ENCODE measurements at places on chromosomes 5 and 9.

GRCh38 chr5:169893010-169893409, 87.3 kb downstream of the INSYN2B start:
- no peak for DNase-seq

DNA sequence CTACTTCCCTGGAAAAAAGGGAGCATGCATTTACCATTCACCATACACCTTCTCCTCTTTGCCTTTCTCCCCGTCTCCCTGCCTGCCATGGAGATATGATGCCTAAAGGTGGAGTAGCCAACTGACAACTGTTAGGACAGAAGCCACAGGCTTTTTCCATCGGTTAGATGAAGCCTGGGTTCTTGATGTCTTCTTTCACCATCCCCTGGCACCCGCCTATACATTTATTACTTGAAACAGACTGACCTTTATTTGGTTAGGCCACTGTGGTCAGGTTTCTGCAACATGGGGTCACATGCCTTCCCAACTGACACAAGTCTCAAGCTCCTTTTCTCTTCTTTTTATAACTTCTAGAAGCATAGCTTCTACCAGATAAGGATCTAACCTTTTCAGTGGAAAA, 7.1 kb downstream of the LCP2 start:
- DNase-seq: no peak

DNA sequence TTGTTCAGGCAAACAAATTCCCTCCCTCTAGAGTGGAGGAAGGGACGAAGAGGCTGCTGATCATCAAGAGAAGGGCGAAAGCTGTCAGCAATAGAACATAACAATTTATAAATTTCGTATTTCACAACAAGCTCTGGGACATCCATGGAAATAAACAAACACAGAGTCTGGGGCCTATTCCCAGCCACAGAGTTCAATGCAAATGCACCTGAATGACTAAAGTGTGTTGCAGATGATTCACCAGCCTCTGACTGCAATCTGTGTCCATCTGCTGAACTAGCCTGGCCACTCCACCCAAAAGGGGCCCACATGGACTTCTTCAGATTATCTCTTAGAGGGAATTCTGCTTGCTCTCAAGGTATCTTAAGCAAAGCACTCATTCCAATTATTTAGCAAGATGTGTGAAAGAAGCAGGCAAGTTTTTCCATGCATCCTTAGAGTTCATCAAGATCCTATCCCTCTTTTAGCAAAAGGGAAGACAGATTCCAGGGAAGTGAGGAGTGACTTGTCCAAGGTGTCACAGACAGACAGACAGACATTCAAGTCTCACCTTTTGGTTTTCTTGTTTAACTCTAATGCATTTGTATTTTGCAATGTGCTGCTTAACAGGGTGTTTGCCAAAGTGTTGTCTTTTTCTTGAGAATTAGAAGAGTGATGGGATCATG, 307.8 kb upstream of the PAPPA start:
- peak; percentile 69 for DNase-seq

- DNase-seq: no peak
Observed at GRCh38 chr5:125668884-125669283, 754.3 kb upstream of the GRAMD2B start.

GRCh38 chr5:101673120-101673519, 623.0 kb downstream of the SLCO4C1 start:
- no peak for DNase-seq

GRCh38 chr9:106862821-106863720, at the start of gene ZNF462:
ZNF462 (plus strand) TSS chr9:106863166; CDS start chr9:106923384, 60,218 bp downstream.
- no peak for DNase-seq

GRCh38 chr5:50655810-50656205, 10.6 kb upstream of the PARP8 start:
- no peak for DNase-seq

DNA sequence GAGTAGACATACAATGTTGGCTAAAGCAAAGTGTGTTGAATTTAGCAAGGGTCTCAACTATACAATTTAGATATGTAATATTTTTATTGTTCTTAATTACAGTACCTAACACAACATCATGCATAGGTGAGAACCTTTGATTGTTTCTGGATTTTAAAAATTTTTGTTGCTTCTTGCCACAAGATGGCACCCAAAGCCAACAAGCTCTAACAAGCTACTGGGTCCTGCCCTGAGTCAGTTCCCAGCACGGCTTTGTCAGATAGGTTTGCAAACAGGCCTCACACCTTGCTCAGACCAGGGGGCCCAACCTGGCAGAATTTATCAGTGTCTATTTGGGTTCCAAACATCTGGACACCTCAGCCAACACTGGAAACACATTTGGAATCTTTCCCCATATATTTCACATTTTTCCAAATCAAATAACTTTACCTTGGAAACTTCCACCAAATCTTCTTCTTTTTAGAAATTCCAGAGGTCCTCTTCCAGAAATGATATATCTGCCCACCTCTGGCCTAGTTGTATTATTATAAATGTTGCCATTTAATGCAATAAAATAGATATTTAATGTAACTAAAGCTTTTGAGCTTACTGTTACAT, 49.5 kb upstream of the EGFLAM start:
- DNase-seq: peak; percentile 3

- DNase-seq: no peak
Observed at GRCh38 chr5:170182491-170182890, 50.3 kb upstream of the C5orf58 start.

GRCh38 chr5:76813982-76814562, 4.8 kb upstream of the F2RL1 start:
- peak; percentile 59 for DNase-seq

DNA sequence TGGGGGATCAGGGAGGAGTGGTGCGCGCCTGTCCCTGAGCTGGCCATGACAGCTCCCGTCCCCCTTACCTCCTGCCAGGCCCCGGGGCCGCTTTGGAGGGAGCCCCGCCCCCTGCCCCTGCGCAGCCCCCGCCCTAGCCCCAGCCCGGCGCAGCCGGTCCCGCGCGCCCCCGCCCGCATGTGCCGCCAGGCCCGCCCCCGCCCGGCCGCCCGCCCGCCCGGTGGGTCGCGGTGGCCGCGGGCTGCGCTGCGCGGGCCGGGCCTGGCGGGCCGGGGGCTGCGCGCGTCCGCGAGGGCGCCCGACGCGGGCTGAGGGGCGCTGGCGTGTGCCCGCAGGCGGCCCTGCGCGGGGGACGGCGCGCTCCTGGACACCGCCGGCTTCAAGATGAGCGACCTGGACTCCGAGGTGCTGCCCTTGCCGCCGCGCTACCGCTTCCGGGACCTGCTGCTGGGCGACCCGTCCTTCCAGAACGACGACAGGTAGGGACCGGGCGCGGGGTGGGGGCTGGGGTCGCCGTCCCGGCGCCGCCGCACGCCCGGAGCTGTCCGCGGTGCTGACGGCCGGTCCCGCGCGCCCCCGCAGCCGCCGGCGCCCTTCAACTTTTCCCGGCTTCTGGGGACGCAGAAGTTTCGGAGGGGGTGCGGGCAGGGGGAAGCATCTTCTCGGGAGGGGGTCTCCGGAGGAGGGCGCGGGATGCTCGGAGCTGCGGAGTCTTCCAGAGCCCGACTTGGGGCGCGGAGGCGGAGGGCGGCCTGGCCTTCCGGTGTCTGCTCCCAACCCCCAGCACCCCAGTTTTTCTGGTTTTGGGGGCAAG, 12.5 kb downstream of the KCNT1 start:
- no peak for DNase-seq

DNA sequence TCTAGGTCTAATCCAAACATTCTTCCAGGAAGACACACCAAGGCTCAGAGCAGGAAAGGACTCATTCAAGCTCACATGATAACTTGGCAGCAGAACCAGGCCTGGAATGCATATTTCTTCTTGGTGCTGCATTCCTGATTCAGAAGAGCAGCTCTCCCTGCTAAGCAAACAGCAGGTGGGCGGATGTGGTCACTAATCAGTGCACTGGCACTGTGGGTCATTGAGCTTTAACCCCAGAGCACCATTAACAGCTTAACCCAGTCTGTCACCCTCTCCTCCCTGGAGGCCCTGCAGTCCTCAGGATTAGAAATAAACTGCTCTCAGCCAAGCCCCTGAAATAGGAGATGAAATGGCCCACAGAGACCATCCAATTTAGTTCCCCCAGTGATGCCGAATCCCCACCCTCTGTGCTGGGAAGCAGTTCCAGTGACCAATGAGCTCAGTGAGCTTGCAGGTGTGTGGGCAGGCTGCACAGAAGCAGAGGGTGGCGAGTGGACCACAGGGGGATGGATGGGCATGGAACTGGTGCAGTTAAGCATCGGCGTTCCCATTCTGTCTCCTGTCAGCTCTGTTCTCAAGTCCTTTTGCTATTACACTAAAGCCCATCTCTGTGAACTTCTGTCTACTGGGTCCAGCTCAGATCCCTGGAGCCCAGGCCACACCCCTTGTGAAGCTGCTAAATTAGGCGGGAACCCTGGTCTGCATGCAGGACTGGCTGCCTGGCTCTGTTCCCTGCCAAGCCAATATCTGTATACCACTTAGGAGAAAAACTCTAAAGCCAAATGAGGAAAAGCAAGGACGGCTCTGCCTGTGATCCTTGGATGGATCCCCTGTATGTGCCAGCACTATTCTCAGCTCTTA, 16.6 kb upstream of the MEGF9 start:
- peak; percentile 91 for DNase-seq

GRCh38 chr9:120531683-120532300, 48.2 kb downstream of the CDK5RAP2 start:
- no peak for DNase-seq

DNA sequence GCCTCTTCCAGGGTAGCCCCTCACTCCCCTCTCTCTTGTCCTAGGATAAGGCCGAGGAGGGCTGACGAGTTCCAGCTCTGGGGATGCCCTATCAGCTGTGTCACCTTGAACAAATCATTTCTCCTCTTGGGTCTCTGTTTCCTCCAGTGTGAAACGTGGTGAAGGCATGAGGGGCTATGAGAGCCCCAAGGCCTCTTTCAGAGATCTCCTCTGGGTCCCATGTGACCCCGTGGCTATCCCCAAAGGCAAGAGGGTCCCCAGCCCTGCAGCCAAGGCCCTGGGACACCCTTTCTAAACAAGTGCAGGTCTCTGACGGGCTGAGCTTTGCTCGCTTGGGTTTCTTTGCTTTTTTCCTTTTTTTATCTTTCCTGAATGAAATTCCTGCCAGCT, 25.5 kb upstream of the SPTLC1 start:
- DNase-seq: no peak

GRCh38 chr9:126058591-126058990, 268.0 kb upstream of the MVB12B start:
- no peak for DNase-seq

- no peak for DNase-seq
Observed at GRCh38 chr9:121718084-121718483, 66.7 kb downstream of the DAB2IP start.

DNA sequence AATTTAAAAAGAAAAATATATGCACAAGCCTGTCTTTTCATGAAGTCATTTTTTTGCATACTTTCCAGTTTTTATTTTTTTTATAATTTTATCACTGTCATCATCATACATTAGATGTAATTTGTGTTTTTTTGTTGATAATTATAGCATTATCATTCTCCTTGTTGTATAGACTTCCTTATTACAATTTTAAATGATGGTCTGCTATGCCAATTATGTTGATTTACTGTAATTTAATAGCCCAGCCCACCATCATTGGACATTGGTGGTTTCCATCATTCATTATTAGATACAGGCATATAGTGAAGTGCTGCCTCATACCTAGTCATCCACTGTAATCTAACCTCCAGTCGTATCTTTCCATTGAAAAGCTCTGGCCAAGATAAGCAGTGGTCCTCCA, 3.8 kb upstream of the TJP2 start:
- no peak for DNase-seq

DNA sequence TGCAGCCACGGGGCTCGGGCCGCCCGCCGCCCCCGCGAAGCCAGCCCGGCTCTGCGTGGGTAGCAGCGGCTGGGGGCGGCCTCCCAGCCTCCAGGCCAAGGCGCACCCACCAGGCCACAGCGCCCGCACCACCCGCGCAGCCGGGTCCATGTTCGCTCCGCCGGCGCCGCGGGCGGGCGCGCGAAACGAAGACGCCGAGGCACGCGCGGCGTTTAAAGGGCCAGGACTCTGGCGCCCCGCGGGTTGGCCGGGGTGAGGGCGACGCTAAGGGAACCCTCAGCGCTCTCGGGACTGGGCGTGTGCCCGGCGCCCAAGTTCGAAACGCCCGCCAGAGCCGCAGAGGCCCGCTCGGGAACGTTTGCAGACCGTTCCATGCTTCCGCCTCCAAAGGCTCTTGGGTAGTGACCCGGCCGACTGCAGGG, at the start of gene PTGES2:
PTGES2 (minus strand) TSS at position 162 of the 422 bp plus-strand sequence; CDS start at position 150, 12 bp downstream.
- DNase-seq: peak; percentile 32

DNA sequence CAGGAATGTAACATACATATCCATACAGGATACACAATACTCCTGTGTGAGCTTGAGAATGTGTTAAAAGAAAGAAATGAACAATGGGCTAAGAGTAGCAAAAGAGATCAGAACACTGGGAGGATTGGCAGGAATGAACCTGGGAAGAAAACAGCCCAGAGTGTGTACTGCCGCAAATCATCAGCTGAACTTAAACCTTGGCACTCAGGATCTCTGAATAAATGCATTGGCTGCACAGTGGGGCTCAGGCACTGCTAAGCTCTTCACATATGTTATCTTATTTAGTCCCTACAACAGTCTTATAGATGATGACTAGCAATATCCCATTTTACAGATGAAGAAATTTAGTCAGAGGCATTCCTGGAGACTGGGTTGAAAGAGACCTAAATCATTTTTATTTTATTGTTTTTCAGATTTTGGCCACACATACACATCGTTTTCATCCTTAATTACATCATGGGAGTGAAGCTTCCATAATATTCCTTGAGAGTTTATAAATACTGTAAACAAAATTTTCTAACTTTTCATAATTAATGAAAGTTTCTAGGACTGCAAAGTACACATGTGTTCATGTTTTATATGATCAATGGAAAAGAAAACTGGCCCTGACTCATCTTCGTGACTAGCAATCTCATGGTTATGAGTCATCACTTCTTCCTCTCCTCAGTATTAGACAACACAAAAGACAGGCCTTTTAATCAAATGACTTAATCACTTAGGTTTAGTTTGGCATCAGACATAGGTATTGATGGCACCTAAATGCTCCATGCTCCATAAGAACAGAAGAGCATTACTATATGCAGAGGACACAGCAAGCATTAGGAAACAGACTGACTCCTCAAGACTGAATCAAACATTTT, 59.2 kb downstream of the CDH18 start:
- DNase-seq: peak; percentile 46

- DNase-seq: no peak
Observed at GRCh38 chr5:4576161-4576748, 563.9 kb upstream of the ADAMTS16 start.

GRCh38 chr5:167578977-167579692, 712.3 kb upstream of the WWC1 start:
- DNase-seq: no peak

DNA sequence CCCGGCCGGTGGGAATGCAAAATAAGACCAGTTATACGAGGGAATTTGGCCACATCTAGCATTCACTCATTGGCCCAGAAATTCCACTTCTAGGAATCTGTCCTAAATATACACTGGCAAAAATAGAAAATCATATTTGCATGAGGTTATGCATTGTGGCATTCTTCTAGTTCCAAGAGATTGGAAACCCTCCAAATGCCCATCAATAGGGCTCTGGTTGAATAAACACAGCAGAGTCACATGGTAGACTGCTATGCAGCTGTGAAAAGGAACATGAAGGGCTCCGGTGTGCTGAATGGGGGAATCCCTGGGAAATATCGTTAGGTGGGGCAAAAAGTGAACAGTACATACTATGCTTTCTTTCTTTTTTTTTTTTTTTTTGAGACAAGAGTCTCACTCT, 36.8 kb downstream of the PTGES start:
- DNase-seq: no peak

Data from AG04450 (cell line).